Fibroblast of lung (primary cell): ENCODE measurements at places on chromosomes 13 and 19. TPM values are rescaled to one million over a fixed set of nuclear protein-coding genes. Genes with fewer than 3 reads are reported as not detected.

GRCh38 chr19:41860419-41861115 is 512 bp downstream of the RPS19 start:
- DNase-seq: peak; percentile 22

- DNase-seq: peak; percentile 43
These were observed 262.5 kb downstream of the SLITRK6 start for GRCh38 chr13:85536706-85537105.

GRCh38 chr19:41863209-41863931 is 3.3 kb downstream of the RPS19 start:
- no peak for DNase-seq

DNA sequence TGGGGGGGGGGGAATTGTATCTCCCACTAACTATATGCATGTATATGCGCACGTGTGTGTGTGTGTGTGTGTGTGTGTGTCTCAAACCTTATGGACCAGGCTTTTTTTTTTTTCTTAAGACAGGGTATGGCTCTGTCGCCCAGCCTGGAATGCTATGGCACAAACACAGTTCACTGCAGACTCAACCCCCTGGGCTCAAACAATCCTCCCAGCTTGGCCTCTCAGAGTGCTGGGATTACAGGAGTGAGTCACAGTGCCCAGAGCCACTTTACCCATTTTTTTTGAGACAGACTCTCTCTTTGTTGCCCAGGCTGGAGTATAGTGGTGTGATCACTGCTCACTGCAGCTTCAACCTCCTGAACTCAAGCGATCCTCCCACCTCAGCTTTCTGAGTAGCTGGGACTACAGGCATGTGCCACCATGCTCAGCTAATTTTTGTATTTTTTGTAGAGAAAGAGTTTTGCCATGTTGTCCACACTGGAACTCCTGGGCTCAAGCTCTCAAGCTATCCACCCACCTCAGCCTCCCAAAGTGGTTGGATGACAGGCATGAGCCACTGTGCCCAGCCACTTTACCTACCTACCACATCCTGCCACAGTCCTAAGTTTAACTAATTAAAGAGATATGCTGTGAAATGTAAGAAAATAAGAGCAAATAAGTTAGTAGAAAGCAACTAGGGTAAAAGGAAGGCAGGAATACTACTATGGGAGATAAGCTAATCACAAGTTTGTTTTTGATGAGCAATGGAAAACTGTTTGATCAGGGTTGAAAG is 2.4 kb downstream of the ZMYM5 start:
- peak; percentile 69 for DNase-seq

GRCh38 chr13:40982772-40983171 is 36.3 kb downstream of the ELF1 start:
- DNase-seq: peak; percentile 67

DNA sequence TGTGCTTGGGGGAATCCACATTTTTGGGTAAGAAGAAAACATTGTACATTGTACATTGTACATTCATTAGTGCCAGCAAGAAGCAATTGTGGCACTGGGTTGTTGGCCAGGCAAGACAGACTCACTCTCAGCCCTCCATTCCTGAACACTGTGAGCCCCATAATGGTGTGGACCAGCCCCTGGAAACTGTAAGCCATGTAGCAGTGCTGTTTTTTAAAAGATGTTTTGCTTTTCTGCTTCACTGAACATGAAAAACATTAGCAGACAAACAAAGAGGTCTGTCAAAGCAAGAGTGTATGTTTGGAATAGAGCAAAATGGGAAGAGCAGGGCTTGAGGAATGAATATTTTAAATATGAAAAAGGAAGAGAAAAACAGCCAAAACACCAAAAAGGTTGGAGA is 39.1 kb upstream of the IL17D start:
- no peak for DNase-seq

DNA sequence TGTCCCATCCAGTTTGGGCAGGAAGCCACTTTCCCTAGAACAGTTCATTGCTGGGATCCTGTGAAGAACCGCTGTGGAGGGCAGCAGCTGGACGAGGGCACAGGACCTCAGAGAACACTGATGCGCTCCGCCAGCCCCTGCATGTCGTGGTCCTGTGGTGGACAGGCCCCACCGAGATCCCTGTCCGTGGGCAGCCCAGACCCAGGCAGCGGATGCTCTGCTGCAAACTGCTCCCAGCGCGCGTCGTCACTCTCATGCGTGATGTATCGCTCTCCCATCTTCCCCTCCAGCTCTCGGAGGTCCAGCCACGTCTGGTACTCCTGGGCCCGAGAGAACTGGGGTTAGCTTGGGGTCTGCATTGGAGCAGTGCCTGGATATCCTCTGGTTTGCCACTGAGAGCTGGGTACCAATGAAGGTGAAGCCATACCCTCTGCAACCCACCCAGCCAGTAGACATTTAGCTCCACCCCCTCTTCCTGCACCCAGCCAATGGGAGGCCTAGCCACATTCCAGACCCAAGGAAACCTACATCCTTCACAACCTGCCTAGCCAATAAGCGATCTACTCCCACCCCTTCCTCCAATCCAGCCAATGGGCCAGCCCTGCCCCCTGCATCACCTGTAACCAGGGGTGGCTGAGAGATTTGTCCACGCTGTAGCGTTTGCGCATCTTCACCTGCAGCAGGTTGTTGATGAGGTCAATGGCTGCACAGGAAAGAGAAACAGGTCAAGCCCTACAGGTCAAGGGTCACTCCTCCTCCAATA is 13.6 kb upstream of the DACT3 start:
- peak; percentile 25 for DNase-seq

GRCh38 chr13:77298426-77298825 is 28.5 kb downstream of the MYCBP2 start:
- DNase-seq: no peak

DNA sequence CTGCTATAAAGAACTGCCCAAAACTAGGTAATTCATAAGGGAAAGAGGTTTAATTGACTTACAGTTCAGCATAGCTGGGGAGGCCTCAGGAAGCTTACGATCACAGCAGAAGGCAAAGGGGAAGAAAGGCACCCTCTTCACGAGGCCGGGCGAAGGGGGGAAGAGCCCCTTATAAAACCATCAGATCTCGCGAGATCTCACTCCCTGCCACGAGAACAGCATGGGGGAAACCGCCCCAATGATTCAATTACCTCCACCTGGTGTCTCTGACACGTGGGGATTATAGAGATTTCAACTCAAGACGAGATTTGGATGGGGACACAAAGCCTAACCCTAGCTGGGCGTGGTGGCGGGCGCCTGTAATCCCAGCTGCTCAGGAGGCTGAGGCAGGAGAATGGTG is 42.8 kb downstream of the SLC6A16 start:
- DNase-seq: no peak

DNA sequence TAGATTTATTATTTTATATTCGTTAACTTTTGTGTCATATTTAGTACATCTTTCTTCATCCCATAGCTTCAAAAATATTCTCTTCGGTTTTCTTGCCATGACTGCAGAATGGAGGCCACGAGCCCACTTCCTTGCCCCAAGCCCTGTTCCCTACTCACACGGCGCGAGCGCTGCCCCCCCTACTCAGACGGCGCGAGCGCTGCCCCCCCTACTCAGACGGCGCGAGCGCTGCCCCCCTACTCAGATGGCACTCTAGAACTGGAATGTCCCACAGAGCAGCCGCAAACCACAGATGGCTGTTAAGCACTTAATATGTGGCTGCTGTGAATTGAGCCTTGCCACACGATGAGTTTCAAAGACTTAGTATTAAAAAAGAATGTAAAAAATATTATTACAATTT is 102.2 kb upstream of the PEG3 start:
- no peak for DNase-seq

GRCh38 chr19:8208119-8208921 is 850 bp upstream of the CERS4 start:
- DNase-seq: no peak

DNA sequence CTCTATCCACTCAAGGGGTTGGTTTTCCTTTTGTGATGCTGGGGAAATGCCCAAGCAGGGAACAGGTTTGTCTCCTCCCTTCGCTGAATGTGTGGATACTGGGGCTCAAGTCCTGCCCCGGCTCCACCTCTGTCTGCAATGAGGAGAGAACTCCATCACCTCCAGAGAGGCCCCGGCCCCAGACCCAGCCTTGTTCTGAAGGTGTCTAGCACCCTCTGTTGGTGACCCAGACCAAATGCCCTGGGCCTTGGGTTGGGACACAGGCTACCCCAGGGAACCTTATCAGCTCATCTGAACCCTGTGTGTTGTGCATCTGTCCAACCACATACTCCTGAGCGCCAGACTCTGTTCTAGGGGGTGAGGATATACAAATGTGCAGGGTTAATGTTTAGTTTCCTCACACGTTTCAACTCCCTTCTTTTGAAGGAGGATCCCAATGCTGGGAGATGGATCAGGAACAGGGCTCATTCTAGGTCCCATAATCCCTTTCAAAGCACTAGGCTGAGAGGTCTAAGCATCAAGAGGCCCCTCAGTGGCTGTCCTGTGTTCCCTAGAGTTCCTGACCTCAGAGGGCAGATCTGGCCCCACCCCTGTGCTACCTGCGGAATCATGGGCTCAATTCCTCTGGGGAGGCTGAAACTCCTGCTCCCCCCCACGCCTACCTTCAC is 112.5 kb upstream of the SLC7A1 start:
- DNase-seq: peak; percentile 34

Gene C19orf18
- polyA plus RNA-seq: 0.09 and 0.17 TPM in 2 replicates

Gene C19orf12
- 18.0 and 25.4 TPM in 2 replicates for polyA plus RNA-seq

Gene ZNF497
- 0.03 and 0.05 TPM in 2 replicates for polyA plus RNA-seq

Gene RNF17
- polyA plus RNA-seq: 0.26 TPM in 1 of 2 replicates, not detected in the other

Gene SARS2
- polyA plus RNA-seq: 7.2 and 10.1 TPM in 2 replicates

Gene ZNF665
- polyA plus RNA-seq: 2.4 and 3.1 TPM in 2 replicates

Gene SIAH3
- polyA plus RNA-seq: not detected in 2 replicates

Gene ZNF71
- 4.3 and 4.5 TPM in 2 replicates for polyA plus RNA-seq
